Activated CD4-positive, CD25-positive, alpha-beta regulatory T cell treated with anti-CD3 and anti-CD28 coated beads, Interleukin-2, amount 50 U/mL, for 72 hours (primary cell): ENCODE measurements at places on chromosomes 5 and 9.

DNA sequence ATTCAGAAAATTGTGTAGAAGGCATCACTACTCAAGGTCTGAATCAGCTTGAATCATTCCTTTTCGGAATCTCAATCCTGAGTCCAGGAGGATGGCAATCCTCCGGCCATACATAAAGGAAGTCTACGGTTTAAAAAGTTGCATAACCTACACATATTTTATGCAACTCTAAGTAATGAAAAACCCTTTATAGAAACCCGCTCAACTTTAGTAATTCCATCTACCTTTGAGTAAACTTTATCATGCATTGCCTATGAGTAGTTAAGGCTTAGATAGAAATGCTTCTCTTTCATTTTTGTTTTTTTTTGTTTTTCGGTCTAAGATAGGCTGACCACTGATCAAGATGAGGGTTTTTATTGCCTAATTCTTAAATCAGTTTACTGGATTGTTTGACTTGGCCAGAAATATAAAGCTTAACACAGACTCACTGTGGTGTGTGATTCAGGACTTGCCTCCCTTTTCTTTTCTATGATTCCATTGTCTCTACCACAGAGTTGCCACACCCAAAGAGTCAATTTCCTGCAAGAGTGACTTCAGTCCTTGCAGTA is 85.0 kb downstream of the LURAP1L start:
- no peak for DNase-seq

- DNase-seq: no peak
These were observed 56.2 kb upstream of the EQTN start for GRCh38 chr9:27353166-27353473.

GRCh38 chr9:8365466-8366160 is 566.0 kb upstream of the DMAC1 start:
- no peak for DNase-seq

- no peak for DNase-seq
These were observed 24.5 kb downstream of the CAVIN4 start for GRCh38 chr9:100602342-100602801.

GRCh38 chr9:120587328-120587727 is 7.4 kb upstream of the CDK5RAP2 start:
- DNase-seq: no peak

DNA sequence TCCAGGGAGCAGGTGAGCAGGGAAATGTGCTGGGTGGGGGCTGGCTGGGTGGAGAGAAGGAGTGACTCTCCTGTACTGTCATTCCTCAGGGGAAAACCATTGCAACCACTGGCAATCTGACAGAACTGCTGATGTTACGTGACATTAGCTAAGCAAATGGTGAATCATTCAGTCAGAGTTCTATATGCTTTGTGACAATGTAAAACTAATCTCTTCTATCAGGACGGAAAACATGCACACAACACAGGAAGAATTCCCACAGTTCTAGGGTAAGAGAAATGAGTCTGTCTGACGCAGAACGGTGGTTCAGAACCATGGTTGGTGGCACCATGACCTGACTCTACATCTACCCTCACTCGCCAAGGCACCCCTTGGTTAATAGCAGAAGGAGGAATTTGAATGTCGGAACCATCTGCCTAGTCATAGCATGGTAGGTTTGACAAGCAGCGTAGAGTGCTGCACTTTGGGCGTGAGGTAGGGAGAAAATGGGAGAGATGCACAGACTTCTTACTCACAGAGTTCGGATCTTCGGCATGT is 243.6 kb upstream of the PANK3 start:
- DNase-seq: no peak

- DNase-seq: no peak
These were observed 319.1 kb downstream of the ZSWIM6 start for GRCh38 chr5:61651195-61651594.

GRCh38 chr9:19342947-19343346 is 37.1 kb downstream of the RPS6 start:
- DNase-seq: no peak

GRCh38 chr5:126615286-126615685 is 14.5 kb downstream of the PHAX start:
- no peak for DNase-seq

DNA sequence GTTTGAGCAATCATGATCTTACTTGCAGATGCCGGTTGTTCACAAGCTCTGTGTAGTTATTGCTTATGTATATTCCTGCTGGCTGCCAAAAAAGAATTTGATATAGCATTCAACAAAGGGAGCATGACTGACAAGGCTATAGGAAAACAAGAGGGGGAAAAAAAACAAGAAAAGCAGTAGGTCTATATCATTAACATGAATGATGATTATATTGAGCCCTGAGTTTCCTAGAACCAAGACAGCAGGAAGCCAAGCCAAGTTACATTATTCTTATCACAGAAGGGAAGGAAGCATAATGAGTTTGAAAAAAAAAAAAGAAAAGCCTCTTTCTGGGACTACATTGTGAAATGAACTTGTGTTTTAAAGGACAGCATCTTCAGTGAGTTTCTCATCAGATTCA is 41.0 kb downstream of the TSTD2 start:
- DNase-seq: no peak
